ENCODE measurements at places on chromosomes 4 and X.

DNA sequence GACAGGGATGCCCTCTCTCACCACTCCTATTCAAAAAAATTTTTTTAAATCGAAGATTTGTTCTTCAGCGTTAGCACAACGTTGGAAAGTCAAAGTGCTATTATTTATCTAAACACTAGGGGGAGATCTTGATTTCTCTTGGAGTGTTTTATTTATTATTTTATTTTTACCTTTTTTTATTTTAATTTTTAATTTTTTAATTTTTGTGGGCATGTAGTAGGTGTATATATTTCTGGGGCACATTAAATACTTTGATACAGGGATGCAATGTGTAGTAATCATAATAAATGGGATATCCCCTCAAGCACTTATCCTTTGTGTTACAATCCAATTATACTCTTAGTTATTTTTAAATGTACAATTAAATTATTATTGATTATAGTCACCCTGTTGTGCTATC is 37.4 kb upstream of the SLC10A4 start:
- no peak for DNase-seq

- no peak for DNase-seq
Observed at GRCh38 chr4:98674404-98675173, 16.2 kb upstream of the TSPAN5 start.

DNA sequence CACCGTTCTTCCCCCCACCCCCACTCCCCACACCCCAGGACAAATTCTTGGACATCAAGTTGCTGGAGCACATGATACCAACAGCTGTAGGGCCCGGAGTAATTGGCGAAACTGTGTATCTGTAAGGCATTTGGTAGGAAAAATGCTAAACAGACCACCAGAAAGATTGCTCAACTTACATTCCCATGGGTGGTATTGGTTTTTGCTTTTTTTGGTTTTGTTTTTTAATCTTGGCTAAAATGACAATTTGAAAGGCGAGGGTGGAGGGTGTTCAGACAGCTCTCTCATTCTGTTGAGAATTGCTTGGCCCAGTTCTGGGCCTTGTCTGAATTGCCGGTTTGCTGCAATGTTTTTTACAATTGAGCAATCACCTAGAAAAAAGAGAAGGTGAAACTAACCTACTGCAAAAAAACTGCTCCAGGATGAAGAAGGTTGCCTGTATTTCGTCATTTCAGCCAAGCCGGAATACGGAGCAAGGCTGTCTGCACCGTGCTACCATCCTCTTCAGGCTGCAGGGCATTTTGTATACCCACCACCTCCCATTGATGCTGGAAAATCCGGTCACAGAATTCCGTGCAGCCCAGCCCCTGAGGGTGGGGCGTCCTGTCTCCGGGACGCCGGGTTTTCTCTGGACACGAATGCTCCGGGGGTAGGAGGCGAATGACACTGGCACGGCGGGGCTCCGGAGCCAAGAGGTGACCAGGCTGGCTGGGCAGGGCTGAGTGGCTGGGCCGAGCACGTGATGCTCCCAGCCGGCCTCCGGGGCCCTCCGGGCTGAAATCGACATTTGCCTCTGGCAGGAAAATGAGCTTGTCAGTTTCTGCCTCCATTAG is at the start of gene CLCN4:
CLCN4 (plus strand) TSS at position 777 of the 833 bp plus-strand sequence. CDS start 28,058 bp downstream, outside the sequence.
- no peak for DNase-seq

DNA sequence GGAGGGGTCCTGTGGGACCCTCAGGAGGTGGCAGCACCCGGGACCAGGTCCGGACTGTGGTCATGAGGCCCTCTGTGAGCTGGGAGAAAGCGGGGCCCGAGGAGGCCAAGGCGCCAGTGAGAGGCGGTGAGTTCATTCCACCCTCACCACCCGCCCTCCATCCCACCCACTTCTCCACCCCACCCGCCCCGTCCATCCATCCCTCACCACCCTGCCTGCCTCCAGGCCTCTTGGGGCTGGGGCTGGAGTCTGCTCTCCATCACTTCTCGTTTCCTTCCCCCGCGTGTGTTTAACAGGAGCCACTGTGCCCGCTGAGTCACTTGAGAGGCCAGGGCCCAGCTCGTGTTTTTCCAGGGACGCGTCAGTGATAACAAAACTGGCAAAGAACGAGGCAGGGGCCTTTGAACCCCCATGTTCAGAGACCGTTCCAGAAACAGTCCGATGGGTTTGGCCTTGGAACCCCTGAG is 6.2 kb downstream of the SH3TC1 start:
- no peak for DNase-seq

GRCh38 chr4:107630185-107630705 is 89.8 kb downstream of the PAPSS1 start:
- DNase-seq = no peak

- DNase-seq = no peak
Observed at GRCh38 chrX:43481576-43481975, 174.5 kb upstream of the MAOA start.

DNA sequence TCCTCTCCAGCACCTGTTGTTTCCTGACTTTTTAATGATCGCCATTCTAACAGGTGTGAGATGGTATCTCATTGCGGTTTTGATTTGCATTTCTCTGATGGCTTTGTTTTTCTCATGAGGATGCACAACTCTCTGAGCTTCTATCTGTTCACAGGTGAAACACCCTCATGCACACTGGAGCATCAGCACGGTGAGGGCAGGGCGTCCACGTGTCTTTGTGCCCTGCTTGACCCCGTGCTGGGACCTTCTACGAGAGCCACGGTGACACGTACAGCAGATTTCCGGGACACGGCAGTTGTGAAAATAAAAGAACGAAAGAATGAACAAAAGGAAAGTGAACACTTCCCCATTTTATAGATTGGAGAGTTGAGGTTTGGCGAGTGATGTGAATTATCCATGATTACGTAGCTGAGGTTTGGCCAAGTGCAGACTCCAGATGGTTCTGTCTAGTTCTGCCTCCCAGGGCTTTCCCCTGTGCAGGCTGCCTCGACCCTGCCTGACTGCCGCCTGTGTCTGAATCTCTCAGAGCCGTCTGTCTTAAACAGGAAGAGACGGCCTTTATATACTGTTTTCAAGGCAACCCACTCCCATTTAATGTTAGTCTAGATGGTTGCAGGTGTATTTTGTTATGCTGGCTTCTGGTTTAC is 67.8 kb upstream of the SORBS2 start:
- DNase-seq = no peak
